ENCODE measurements at places on chromosomes 3 and 15.

DNA sequence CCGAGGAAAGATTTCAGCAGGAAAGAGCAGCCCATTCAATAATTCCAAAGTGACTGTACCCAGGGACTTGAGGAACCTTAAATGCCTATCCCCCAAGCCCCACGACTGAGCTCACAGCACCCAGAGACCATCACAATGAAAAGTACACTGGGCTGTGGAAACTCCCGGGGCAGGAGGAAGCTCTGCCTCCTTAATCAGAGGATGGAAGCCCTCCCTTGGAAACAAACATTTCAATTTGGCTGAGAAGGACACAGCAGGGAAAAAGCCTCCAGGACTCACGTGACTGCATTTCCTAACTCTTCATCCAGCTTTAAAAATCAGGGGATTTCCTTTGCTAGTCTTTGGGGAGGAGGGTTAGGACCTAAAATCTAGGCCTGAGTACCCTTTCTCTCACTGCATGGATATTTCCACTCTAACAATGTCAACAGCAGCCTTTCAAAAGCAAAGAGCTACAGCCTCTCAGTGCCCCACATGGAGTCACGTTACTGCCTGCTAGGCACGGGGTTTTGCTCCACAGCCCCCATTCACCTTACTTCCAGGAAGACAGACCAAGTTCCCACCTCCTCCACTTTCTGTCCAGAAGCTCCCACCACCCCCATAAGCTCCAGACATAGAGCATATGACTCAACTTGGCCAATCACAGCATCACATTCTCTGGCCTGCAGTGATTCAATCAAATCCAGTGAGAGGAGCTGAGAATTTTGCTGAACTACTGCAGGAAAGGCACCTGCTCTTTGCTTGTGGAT lies 68.9 kb upstream of the WNT5A start:
- no peak for DNase-seq

- DNase-seq = no peak
These were observed 149.3 kb downstream of the PEX5L start for GRCh38 chr3:179887295-179887943.

DNA sequence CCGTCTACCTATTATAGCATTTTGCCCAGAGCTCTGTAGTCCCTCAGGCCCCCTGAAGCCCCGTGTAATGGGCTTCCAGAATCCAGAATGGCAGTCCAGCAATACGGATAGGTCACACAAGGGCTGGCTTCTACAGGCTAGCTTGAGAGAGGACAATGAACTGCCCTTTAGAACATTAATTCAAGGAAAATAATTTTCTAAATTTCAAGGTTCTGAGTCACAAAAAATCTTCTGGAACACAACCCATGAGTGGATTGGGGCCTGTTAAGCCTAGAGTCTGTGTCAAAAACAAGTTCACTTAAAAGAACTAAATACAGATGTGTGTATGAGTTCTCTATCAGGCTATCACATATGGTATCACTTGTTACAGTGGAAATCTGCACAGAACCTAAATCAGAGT lies 28.8 kb downstream of the DCP1A start:
- DNase-seq = no peak

DNA sequence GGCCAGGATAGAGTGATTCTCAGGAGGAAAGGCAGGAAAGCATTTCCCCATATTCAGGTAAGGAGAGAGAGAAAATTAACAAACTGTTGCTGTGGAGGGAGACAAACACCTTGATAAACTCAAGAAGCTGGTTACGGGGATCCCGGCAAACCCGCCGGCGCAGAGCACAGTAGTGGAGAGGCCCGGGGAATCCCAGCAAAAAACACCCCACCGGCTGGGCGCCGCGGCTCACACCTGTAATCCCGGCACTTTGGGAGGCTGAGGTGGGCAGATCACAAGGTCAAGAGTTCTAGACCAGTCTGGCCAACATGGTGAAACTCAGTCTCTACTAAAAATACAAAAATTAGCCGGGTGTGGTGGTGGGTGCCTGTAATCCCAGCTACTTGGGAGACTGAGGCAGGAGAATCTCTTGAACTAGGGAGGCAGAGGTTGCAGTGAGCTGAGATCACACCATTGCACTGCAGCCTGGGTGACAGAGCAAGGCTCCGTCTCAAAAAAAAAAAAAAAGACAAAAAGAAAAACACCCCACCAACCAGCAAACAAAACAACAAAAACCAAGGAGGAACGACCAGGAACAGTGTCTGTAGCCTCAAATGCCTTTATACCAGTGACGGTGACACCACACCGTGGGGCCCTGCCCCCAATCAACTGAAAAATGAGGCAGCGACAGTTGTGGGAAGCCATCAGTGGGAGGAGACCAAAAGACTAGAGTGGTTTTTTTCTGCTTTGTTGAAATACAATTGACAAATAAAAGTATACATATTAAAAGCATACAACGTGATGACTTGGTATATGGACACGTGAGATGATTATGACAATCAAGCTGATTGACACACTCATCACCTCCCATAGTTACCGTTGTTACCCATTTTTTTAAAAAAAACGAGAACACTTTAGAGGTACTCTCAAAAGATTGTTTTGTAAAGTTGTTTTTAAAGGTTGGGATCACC lies 40.2 kb upstream of the IDH2 start:
- DNase-seq = peak; percentile 90

DNA sequence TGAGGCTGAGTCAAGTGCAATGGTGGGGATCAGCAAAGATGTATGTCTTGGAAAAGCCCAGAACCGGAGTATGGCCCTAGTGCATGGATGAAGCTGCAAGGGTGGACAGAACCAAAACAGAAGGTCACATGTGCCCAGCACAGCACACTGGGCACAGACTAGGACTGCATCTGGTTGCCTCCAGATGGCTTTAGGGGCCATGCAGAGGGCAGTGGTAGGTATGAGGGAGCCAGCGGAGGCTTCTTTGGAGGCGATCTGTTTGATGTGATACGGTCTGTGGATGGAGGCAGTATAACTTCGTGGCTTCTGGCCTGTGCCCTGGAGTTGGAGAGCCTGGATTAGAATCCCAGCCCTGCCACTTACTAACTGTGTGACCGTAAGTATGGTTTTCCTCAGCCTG lies 29.4 kb downstream of the SV2B start:
- no peak for DNase-seq

DNA sequence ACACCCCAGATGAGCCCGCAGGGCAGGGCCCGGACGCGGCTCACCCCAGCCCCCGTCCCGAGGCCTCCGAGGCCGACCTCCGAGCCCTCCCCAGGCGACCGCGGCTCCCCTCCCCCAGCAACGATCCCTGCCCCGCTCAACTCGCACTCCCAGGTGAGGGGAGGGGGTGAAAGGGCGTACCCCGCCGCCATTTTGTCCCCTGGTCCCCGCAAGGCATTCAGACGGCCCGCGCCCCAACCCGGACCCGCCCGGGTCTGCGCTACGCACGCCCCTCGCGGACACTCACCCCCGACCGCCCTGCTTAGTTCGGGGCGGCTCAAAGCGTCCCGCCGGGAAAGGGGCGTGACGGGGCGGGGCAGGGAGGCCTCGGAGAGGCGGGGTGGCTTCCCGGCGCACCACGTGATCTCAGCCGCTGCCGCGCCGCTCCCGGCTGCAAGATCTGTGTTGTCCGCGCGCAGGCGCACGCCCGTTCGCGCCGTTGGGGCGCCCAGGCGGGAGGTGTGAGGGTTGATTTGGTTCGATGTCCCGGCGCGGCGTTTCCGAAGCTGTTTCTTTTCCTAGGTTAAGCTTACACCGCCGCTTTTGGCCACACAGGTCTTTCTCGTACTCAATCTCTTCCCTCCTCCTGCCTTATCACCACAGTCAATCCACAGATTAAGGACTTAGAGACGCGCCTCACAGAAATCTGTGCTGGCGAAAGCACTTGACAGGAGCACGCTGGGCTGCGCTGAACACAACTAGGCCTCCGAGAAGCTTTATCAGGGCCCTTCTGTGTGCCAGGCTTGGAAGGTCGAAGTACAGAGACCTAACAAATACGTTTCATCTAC lies at the start of gene SCAPER:
Gene SCAPER, minus strand, starts transcription at position 328 of the 827 bp plus-strand sequence. CDS start 21,523 bp downstream, outside the sequence.
- DNase-seq = peak; percentile 97

DNA sequence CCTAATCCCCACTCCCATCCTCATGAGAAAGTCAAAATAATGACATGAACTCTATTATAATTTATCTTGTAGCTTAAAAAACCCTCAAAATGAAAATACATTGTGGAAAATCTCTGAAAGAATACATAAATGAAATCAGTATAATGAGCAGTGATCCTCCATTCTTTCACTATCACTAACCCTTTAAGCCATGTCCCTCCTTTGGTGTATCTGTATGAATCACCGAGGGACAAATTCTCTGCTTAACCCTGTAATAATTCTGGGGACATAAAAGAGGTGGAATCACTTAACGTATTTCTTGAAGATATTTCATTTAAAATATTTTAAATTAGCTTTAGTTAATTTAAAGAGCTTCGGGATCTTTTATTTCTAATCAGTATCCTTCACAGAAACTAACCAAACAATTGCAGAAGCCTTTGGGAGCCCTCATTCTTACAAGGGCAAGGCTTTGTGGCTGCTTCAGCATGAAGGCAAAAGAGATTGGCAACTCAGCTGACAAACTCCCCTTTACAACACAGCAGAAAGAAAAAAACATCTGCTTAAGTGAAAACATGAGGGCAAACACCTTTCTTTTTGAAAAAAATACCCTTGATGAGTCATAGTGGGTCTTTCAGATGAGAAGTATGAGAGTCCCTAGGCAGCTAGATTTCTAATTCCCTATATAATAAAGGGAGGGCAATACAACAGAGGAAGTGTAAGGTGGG lies 44.0 kb upstream of the ALCAM start:
- DNase-seq = no peak

GRCh38 chr3:134620476-134621115 lies 30.2 kb downstream of the KY start:
- no peak for DNase-seq

DNA sequence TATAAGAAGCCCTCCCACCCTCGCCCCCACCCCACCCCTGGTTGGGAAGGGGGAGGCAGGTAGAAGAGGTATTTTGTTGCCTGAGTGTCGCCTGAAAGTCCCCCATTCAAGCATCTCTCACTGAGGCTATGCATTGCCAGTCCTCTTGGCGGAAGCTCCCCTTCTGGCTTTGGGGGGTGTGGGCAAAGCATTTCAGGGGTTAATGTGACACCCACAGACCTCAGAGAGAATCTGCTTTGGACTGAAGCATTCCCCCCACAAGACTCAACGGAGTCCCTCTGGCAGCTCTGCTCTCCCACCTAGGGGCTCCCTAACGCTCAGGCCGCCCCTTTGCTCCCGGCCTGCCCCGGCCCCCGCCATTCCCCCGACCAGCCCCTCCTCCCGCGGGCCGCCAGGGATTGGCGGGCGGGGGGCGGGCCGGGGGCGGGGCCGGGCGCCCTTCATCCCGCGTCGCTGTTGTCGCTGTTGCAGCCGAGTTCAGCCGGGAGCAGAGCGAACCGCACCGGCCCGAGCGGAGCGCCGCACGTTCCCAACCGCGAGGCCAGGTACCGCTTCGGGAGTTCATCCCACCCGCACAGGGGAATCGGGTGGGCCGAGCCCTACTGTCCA lies at the start of gene SLC38A3:
Gene SLC38A3, plus strand, starts transcription at position 468 of the 609 bp plus-strand sequence. CDS start 8,929 bp downstream, outside the sequence.
- DNase-seq = peak; percentile 67

- DNase-seq = no peak
These were observed 77.8 kb downstream of the VGLL3 start for GRCh38 chr3:86913160-86913559.

DNA sequence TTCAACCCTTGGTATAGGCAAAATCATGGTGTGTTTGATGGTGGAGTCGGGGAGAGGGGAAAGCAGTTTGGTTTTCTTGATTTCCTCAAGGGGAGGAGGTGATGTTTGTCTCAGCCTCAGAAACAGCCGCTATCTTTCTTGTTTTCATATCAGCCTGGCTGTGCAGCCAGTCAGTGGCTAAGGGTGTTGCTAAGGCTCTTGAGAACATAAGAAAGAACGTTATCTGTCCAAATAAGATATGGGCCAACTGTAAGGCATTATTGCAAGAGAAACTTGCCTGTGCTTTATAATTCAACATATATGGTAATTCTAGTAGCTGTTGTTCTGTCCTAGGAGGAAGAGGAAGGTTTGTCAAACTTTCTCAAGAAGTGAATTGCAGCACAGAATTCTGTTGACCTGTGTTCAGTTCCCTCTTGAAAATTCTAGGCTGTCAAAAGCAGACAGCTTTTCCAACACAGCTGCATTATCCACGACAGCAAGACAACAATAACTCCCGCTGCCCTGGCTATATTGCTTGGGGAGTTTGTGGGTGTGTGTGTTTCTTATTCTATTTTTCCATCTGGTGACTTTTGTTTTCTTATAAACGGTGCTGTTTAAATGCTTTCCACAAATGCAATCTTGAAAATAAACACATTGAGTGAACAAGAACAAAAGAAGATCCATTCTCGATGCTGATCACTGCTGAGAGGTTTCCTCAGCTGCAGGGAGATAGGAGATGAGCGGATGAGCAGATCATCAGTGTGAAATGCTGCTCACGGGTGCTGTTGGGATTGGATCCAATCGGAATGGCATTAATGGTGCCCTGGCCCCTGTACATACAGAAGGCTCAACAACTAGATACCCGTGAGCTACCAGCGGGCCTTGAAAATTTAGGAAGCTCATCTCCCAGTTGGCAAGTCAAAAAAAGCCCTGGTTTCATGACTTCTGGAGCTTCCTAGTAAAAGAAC lies 90.8 kb upstream of the TNFAIP8L3 start:
- no peak for DNase-seq

DNA sequence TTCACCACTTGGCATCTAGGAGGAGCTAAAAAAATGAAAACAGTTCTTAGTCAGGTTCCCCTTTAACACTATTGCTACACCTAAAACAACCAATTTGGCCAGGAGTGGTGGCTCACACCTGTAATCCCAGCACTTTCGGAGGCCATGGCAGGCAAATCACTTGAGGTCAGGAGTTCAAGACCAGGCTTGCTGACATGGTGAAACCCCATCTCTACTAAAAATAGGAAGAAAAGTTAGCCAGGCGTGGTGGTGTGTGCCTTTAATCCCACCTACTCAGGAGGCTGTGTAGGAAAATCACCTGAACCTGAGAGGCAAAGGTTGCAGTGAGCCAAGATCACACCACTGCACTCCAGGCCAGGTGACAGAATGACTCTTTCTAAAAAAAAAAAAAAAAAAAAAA lies 124.1 kb downstream of the DGKG start:
- DNase-seq = no peak

- no peak for DNase-seq
These were observed 3.2 kb downstream of the UBE3A start for GRCh38 chr15:25435474-25436243.

DNA sequence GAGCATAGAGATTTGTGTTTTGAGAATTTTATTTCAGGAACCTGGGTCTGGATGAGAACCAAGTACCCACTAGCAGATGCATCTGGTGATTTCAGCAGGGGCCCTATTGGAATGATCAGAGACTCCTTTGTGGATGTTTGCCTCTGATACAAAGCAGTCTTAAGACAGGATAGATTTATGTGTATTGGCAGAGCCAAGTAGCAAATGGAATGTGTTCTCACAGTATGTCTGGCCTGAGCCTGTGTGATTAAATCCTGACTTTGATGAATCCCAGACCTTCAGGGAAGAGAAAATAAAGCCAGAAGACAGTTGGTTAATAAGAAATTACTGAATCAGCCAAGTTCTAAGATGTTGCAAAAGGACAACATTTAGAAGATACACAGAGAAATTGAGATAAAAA lies 755.5 kb upstream of the SEMA6D start:
- no peak for DNase-seq

- no peak for DNase-seq
These were observed 242.1 kb upstream of the THRB start for GRCh38 chr3:24736701-24737100.

GRCh38 chr3:99315896-99316295 lies 322.5 kb upstream of the COL8A1 start:
- no peak for DNase-seq

GRCh38 chr3:168839653-168840052 lies 743.9 kb upstream of the GOLIM4 start:
- DNase-seq = no peak

Measured in activated CD4-positive, alpha-beta T cell treated with anti-CD3 and anti-CD28 coated beads, Interleukin-2, amount 10 ng/mL, durations not matched to agents 24 days and 14 days (primary cell).